ENCODE measurements at places on chromosomes 6 and 20. TPM values are rescaled to one million over a fixed set of nuclear protein-coding genes. Genes with fewer than 3 reads are reported as not detected.

- DNase-seq, result no peak
- no peaks in the 10 kb centered on the region for H3K27me3 ChIP-seq
- no peaks in the 10 kb centered on the region for H3K36me3 ChIP-seq
- peaks cover 34% of the 10 kb centered on the region for H3K4me1 ChIP-seq
Observed at GRCh38 chr6:47093169-47093568, 51.0 kb upstream of the ADGRF1 start.

GRCh38 chr6:163165155-163165910 lies 249.2 kb upstream of the QKI start:
- H3K27me3 ChIP-seq, result no peaks in the 10 kb centered on the region
- H3K4me1 ChIP-seq, result no peaks in the 10 kb centered on the region
- H3K4me3 ChIP-seq, result no peak overlapping the region

DNA sequence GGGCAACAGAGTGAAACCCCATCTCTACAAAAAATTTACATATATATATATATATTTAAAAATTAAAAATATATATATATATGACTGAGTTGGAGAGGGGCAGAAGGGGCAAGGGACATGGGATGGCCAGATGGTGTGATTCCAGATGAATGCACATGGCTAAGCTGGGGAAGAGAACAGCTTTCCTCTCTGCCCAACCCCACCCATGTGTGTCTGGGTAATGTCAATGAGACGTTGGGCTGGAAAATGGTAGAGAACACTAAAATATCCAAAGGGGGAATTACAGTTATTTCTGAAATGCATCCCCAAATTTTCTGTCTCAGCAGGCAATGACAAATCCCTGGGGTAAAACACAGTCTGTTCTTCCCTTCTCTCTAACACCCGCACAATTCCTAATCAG lies 31.2 kb upstream of the CCND3 start:
- H3K36me3 ChIP-seq, result no peaks in the 10 kb centered on the region
- H3K4me3 ChIP-seq, result no peak overlapping the region

- no peak overlapping the region for H3K4me3 ChIP-seq
- no peaks in the 10 kb centered on the region for H3K36me3 ChIP-seq
- no peak for DNase-seq
- H3K27me3 ChIP-seq, result no peaks in the 10 kb centered on the region
Observed at GRCh38 chr6:122161136-122161535, 238.3 kb upstream of the HSF2 start.

DNA sequence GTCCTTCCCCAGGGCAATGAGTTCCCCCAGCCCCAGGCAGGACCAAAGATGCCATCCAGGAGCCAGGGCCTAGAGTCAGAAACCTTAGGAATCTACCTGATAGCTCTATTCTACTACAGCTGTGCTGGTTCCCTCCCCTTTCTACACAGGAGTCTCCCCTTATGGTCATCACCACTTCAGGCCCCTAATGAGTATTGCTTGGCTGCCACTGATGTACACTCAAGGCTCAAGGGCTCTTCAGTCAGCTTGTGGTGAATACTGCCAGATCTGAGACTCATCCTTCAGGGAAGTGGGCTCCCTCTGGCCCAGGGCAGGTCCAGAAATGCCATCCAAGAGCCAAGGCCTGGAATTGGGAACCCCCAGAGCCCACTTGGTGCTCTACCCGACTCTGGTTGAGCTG lies 248.6 kb downstream of the ALDH8A1 start:
- H3K36me3 ChIP-seq, result no peaks in the 10 kb centered on the region
- no peak overlapping the region for H3K4me3 ChIP-seq
- no peak overlapping the region for H3K27ac ChIP-seq
- no peak for DNase-seq
- H3K27me3 ChIP-seq, result no peaks in the 10 kb centered on the region
- no peaks in the 10 kb centered on the region for H3K4me1 ChIP-seq

- no peak for DNase-seq
- no peak overlapping the region for H3K27ac ChIP-seq
- H3K27me3 ChIP-seq, result peaks cover 20% of the 10 kb centered on the region
Observed at GRCh38 chr20:23080521-23080920, 5.6 kb downstream of the CD93 start.

DNA sequence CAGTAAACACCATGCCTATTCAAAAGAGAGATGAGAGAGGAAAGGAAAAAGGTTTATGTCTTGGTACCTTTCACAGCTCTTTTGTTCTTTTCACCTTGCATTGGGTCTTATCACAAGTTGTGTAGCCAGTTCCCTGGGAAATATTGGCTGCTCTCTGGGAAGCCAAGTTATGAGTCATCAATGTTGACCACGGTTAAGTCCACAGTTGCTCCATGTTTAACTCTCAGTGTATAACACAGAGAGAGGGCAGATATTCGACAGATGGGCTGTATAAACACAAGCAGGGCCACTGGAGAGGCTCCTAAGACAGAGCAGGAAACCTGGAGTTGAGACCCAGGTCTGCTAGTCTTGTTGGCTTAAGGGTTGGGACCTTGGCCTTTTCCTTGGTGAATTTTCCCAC lies 718.6 kb downstream of the QKI start:
- H3K4me3 ChIP-seq, result no peak overlapping the region
- H3K27ac ChIP-seq, result no peak overlapping the region
- DNase-seq, result peak; percentile 13
- no peaks in the 10 kb centered on the region for H3K4me1 ChIP-seq
- H3K36me3 ChIP-seq, result no peaks in the 10 kb centered on the region

LAMA2 gene
- 0.80 TPM for total RNA-seq

ANKRD6 gene
- total RNA-seq, result 14.7 TPM

DNA sequence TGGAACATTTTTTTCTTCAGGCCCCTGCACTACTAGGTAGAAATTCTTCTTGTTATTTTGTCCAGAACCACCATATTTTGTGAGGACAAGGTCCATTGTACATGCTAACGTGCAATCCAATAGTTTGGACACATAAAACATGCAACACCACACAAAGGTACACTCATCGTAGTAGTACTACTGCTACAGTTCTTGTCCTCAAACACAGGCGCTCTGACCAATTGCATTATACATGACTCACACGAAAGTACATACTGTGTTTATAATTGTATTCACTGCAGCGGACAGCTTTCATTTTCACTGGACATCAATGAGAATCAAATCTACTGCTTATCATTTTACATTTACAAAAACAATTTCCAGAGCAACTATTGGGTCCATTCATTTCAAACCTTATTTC lies 15.3 kb upstream of the SMLR1 start:
- DNase-seq, result no peak
- H3K27me3 ChIP-seq, result no peaks in the 10 kb centered on the region
- no peaks in the 10 kb centered on the region for H3K36me3 ChIP-seq
- H3K4me1 ChIP-seq, result no peaks in the 10 kb centered on the region

KAT14 gene
- total RNA-seq, result 3.1 TPM

- H3K4me3 ChIP-seq, result no peak overlapping the region
- no peaks in the 10 kb centered on the region for H3K27me3 ChIP-seq
- DNase-seq, result no peak
- no peaks in the 10 kb centered on the region for H3K36me3 ChIP-seq
- peaks cover 20% of the 10 kb centered on the region for H3K4me1 ChIP-seq
Observed at GRCh38 chr6:14873101-14873500, 372.8 kb upstream of the JARID2 start.

- H3K4me1 ChIP-seq, result no peaks in the 10 kb centered on the region
- H3K27me3 ChIP-seq, result peaks cover 46% of the 10 kb centered on the region
- H3K4me3 ChIP-seq, result no peak overlapping the region
- H3K27ac ChIP-seq, result no peak overlapping the region
- DNase-seq, result no peak
Observed at GRCh38 chr6:167089243-167090142, 33.4 kb upstream of the CCR6 start.

TMEM217 gene
- 0.99 TPM for total RNA-seq

Data from Calu3 (cell line).